Right ventricle myocardium inferior (tissue), 1 donor: ENCODE measurements at places on chromosomes 3 and 15.

DNA sequence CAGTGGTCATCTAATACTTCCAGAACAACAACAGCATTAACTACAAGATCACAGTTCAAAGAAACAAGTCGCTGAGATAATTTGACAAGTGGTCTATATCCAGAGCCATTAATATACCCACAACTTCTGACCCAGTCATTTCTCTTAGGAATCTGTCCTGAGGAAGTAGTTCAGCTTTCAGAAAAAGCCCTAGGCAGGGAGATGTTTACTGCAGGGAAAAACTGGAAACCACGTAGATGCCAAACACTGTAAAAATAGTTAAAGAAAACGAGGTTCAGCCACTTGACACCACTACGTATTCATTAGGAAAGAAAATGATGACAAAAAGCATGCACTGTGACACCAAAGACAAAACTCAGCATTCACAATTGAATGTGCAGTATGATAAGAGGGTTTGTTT, 22.3 kb upstream of the CDCP1 start:
- no peak for DNase-seq

- no peak for DNase-seq
Observed at GRCh38 chr3:136197159-136197793, 1.1 kb upstream of the MSL2 start.

DNA sequence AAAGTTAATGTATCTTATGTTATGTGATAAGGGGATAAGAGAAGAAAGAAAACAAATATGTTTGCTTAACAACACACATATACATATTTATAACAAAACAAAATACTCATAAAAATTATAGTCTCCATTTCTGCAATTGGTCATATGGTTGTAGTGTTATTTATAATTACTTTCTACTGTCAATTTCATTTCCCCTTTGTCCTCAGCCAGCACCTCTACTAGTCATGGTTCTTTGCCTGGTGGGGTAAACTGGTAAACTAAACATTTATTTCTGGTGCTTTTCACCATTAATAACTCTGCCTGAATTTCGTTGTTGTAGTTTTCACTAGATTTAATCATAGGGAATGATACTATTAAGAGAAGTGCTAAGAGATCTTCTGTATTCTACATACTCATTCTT, 88.0 kb upstream of the ALCAM start:
- DNase-seq = no peak

- DNase-seq = peak; percentile 20
Observed at GRCh38 chr15:65346856-65347598, 30.8 kb downstream of the IGDCC3 start.

- DNase-seq = no peak
Observed at GRCh38 chr3:104101736-104102135, 1265.0 kb upstream of the ALCAM start.

DNA sequence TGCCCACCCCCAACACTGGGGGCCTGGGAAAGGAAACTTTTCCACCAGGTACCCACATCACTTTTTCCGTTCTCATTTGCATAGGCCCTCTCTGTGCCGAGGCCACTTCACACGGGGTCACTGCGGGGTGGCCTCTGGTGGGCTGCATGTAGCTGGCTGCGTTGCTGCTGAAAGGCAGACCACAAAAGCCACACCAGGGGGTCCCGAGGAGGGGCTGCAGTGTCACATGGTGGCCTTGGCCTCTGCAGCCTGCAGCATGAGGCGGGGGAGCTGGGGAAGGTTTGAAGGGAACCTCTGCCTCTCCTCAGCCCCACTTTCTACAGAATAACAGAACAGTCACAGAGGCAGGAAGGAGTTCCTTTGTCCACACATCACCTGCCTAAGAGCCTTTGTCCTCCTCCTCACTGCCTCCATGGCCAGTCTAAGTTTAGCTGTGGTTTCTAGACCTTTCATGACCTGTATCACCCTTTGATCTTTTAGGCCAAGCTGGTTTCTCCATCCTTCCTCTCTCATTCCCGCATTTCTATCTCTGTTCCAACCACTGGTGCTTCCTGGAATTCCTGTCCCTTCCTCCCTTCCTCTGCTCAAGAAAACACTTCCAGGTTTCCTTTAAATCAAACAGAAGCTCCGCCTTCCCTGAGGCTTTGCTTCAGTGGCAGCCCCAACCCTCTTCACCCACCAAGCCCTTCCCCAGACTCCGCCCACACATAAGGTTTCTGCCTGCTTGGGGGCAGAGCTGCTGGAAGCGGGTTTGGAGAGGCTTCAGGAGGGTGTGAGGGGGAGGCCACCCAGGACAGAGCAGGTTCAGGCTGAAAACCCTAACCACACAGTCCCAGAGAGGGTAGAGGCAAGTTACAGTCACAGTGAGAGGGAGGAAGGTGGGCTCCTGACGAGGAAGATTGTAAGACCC, 150.7 kb upstream of the TLE3 start:
- DNase-seq = no peak

GRCh38 chr3:63580151-63580550, 72.3 kb upstream of the SNTN start:
- no peak for DNase-seq

DNA sequence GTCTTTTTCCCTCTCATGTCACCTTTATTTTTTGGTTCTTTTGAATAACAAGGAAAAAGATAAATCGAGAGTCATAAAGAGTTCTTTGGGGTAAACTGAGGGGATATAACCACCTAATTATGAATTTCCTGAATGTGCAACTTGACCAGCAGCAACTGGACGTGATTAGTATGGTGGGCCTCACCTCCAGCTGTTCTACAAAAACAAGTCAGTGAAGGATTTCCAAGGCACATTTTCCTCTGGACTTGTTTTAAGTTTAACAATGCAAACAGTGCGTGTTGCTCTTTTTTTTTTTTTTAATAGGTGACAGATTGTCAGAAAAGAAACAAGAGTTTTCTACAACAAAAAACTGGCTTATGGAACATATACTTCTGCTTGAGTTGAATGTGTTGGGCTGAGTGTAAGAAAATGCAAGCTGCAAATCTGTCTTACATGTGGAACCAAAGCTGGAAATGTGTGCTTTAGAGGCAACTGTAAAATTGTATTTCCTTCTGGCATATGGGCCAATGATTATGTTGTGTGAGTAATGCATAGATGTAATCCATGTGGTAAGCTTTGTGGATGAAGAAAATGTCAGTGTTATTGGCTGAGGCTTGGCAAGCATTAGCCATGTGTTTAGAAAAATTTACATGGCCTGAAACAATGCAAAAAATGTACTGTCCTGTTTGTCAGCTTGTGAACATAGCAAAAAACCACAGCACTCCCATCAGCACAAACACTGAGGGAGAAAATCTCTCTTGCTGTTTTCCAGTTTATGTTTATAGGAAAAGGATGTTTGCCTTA, 44.5 kb upstream of the FNDC3B start:
- no peak for DNase-seq

- DNase-seq = no peak
Observed at GRCh38 chr3:184259878-184260723, 1.3 kb downstream of the CAMK2N2 start.

DNA sequence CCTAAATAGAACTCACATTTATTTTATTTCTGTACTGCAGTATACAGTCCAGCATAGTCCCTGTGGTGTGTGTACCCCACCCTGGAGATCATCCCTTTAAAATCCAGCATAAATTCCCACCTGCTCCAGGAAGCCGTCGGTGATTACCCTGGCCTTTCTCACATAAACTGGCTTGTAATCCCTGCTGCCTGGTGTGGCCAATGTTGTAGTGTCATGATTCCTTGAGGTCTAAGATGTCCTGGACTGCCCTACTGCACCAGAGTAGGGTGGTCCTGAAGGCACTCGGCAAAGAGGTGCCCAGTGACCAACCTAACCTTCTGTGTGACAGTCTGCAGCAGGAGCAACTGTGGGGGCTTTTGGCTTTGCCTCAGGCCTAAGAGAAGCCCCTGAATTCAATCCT, 58.9 kb downstream of the ITGA11 start:
- DNase-seq = no peak

GRCh38 chr15:38690719-38691332, 126.2 kb upstream of the RASGRP1 start:
- peak; percentile 66 for DNase-seq

DNA sequence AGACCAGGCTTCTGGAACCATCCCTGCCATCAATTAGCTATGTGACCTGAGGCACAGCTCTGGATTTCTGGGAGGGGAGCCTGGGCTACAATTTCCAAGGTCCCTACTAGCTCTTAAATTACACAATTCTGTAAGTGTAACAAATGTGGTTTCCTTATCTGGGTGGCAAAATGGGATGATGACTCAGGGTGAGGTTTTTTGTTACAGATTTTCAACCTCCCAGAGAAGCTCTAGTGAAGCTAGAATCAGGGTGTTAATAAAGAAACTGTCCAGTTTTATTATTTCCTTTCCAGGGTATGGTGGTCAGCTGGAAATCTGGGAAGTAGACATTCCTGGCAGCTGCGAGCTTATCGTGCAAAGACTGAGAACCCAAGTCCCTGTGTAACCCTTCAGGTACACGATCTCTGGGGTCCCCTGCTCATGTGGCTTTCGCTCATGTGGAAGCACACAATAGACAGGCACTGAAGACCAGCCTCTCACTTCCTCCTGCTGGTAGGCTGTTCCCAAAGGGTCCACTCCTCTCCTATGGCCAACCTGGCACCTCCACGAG, 7.3 kb downstream of the RAB27A start:
- no peak for DNase-seq

DNA sequence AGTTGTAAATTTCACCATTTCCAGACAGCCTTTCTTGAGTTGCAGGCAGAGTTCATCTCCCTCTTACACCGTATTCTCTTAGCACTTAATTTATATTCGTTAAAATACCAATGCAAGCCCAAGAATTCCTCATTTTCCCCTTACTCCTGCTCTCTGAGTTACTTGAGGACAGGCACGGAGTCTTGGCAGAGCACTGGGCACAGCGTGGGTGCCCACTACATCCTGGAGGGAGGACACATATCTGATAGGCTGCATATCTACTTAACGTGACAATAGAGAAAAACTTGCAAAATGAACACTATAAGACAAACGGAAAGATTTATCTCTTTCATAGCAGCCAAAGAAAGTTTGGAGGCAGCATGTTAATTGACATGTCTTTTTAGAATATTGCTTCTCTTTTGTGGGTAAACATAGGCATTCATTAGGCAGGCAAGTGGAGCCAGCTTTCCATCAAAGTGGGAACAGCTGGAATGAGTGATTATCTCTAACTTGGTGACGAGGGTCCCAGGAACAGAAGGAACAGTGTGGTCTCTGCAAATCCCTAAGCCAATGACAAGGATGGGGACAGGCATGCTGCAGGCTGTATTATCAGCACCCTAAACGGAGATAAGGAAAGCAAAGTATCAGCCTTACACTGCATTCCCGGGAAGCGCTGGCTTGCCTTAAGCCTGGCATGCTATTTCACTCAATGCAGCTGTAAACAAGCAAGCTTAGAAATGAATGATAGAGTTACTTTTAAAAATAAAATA, 116.5 kb downstream of the RTP4 start:
- peak; percentile 51 for DNase-seq

DNA sequence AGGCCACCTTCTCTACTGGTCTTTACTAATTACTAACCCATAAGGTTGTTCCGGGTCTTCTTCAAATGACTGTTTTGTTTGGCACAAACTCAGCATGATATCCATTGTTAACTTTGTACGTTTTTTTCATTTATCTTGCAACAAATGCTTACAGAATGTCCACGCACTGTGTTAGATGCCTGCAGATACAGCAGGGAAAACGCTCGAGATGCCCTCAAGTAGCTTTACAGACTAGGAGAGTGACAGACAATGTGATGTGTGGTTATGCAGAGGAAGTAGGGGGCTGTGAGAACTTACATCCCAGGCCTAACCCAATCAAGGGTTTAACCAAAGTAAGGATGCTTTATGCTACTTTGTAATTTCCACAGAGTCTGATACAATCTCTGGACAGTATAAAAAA, 949 bp upstream of the RFC4 start:
- DNase-seq = no peak

DNA sequence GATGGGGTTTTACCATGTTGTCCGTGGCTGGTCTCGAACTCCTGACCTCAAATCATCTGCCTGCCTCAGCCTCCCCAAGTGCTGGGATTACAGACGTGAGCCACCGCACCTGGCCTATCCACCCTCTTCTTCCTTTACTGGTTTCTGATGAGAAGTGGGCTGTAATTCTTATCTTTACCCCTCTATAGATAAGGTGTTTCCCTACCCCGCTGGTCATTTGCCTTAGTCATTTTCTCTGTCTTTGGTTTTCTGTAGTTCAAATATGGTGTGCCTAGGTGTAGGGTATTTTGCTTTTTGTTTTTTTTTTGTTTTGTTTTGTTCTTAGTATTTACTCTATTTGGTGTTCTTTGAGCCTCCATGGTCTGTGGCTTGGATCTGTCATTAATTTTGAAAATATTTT, 41.3 kb downstream of the APBA2 start:
- no peak for DNase-seq

DNA sequence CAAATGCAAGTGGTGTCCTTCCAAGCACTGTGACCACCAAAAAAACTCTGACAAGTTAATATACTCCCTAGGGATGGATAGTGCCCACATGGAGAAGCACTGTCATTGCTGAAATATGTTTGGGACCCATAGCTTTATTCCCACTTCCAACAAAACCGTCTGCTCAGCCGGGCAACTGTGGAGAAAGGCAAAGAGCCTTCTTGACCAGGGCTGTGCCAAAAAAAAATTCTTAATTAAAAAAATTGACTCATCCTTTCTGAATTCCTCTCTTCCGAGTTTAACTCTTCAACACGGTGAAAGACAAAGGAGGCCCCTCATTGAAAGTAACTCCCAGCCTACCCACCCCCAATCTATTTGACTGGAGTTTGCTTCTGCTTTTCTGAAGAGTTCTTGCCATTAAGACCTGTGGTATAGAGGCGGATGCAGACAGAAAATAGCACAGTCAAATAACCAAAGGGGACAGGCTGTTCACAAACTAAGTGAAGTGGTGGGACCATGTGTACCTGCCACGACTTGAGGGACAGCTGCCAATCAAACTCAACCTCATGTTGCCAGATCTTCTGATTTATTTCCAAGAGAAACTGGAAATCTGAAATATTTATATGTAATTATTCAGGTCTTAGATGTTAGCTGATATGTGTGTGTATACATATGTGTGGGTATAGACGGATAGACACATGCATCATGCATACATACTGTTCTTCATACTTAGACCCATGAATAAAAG, 135.4 kb upstream of the PFN2 start:
- DNase-seq = no peak
